Activated T-helper 1 cell treated with anti-CD3 and anti-CD28 coated beads, Interleukin-2, amount 50 U/mL, for 16 hours (primary cell): ENCODE measurements at places on chromosomes 7 and 10.

DNA sequence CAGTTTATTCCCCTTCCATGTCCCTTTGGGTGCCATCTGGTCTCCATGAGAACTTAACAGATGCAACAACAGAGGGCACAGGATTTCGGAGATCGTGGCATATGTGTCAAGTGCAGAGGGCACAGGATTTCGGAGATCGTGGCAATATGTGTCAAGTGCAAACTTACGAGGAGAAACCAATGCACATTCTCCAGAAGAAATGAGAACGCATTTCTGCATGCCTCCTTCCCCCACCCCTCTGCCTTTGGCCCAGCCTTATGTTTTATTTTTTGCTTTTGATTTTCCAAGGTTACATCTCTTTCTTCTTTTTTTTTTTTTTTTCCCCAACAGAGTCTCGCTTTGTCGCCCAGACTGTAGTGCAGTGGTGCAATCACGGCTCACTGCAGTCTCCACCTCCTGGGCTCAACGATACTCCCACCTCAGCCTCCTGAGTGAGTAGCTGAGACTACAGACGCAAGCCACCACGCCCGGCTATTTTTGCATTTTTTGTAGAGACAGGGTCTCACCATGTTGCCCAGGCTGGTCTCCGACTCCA, 586 bp upstream of the ANKRD26 start:
- no peak for DNase-seq

- DNase-seq, result no peak
Observed at GRCh38 chr7:66571568-66571967, 57.1 kb upstream of the KCTD7 start.

- DNase-seq, result no peak
Observed at GRCh38 chr10:26593896-26594295, 103.6 kb upstream of the PDSS1 start.

GRCh38 chr7:158868764-158869410, 12.5 kb downstream of the DYNC2I1 start:
- no peak for DNase-seq

- no peak for DNase-seq
Observed at GRCh38 chr7:100561491-100562194, 12.1 kb downstream of the SAP25 start.

DNA sequence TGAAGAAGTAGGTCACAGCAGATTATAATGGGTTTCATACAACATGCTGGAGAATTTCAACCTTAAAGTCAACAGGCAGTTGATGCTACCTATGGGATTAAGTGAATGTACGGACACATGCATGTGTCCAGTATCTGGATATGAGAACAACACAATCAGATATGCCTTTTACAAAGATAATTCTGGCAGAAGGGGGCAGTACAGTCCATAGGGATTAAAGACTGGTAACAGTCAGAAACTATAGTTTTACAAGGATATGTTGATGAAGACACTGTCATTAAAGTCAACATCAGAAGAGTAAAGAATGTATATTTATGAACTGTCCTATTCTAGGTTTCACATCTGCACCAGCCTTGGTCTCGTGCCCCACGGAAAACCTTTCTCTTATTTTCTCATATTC, 41.5 kb downstream of the ANKMY2 start:
- no peak for DNase-seq

DNA sequence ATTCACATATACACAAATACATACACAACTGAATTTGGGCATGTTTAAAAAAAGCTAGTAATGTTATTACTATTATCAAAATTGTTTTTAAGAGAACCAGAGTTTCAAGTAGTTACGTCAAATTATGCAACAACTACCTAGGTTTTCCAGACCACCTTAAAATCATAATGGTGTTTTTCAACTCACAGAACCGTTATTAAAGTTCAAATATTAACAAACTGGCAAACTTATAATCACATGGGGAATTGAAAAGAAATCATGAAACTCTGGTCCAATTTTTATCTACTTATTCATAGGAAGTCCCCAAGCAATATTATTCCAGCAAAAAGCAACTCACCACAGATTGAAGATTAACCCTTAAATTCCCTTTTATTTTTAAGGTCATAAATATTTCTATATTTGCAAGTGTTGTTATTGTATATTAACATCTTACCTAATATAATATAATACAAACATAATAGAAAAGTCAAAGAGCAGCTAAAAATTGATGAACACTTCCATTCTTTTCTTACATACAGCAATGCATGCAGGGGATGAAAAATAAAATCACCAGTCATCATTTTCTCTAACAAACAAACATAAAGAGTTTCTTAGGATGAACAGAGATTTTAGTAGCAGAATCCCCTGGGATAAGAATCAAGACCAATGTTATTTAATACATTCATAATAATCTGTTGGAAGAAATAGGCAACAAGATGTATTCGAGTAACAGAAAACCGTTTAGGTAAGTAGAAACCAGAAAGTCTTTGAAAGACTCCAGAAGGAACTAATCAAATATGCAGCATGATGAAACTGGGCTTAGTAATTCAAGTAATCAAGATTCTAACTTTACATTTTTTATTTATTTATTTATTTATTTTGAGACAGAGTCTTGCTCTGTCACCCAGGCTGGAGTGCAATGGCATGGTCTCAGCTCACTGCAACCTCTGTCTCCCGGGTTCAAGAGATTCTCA, 391.1 kb downstream of the PARD3 start:
- DNase-seq, result no peak

DNA sequence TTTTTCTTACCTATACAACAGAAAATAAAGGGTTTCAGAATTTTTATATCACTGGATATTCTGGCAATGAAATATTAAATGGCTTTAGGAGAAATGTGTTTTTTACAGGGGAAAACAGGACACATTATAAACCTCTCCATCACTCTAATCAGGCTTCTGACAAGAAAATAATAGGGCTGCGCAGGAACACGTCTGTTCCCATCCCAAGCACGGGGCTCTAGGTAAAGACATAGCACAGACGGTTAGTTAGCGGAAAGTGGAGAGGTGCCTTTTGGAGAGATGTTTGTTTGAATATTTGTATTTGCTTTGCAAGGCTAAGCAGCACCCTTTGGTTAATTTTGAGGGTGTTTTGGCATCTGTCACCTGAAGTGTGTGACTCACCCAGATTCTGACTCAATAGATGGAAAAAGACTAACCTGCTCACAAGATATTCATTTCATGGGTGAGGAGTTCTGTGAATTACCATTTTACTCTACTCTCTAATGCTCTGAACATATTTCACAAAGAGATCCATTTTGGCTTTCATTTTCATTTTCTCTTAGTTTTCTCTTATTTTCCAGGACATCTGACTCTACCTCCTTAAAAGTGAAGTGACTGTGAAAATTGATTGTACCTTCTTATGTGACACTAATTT, 174.5 kb upstream of the AKR1E2 start:
- DNase-seq, result no peak

GRCh38 chr7:67595431-67596180, 599.0 kb downstream of the TYW1 start:
- no peak for DNase-seq
